ENCODE measurements at places on chromosomes 12 and 14.

DNA sequence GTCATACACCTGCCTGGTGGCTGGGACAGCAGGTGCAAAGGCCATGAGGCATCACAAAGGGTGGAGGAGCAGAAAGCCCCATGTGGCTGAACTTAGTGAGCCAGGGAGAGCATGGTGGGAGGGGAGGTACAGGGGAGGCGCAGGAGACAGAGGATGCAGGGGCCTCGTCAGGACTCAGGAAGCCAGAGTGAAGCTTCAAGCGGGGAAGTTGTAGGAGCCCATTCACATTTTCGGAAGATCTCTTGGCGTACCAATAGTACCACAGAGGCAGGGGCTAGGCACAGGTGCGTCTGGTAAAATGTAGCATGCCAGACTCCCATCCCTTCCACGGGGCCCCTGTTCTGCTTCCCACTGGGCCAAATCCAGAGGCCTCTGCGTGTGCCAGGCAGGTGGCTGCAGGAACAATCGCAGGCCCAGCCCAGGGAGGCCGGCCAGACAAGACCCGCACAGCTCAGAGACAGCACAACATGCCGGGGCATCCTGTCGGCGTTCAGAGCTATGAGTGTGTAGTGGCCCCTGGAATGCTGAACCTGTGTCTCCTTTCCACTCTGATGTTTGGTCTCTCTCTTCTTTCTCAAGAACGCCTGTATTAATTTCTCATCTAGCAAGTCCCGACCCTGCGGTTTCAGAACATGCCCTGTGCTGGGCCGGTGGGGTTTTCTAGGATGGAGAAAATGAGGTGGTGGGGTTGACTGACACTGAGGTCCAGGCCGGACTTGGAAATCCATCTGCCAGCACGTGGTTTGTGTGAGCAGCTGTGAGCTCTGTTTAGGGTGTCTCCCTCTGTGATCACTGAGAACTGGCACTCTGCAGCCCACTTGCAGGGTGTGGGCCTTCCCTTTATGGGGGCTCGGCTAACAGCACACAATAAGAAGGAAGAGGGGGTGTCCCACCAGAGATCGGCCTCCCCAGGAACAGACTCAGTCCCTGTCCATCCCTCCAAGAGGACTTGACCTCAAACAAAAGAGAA, 5.5 kb upstream of the TMEM132D start:
- DNase-seq, result no peak

GRCh38 chr12:84034871-84035270, 877.7 kb downstream of the SLC6A15 start:
- no peak for DNase-seq

- no peak for DNase-seq
Measured at GRCh38 chr12:7793211-7793610, 4.0 kb downstream of the NANOG start.

- DNase-seq, result no peak
Measured at GRCh38 chr12:118212606-118213005, 76.7 kb downstream of the PEBP1 start.

DNA sequence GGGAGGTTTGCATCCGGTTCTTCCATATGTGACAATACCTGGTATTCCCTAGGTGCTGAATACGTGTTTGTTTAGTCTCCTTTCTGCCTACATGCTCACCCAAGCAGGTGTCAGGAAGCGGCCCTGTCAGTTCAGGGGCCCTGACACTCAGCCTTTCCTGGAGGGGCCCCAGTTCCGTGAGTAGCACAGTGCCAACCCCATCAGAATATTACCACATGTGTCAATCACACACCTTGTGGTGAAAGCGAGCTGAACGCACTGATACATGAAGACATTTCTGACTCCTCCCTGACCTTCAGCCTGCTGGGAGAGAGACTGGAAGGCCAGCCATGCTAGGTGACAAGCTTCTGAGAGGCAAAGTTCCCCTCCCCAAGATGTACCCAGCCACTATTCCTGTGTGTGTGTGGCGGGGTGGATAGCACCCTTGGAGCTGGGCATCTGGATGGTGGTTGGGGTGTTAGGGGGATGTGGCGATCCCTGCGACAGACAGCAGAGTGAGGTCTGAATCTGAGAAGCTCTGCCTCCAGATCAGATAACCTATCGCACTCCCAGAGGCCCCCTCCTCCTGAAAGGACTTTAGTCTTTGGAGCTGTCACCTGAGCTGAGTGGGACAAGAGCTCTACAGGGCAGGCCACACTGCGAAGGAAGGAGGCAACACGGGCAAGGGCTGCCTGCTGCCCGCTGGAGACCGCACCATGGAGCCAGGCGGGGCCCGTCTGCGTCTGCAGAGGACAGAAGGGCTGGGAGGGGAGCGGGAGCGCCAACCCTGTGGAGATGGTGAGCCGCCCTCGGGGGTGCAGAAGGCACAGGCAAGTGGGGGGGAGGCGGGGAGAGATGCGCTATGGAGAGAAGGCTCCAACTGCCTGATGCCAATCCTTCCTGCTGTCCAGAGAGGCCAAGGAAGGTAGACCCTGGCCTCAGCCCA, at the start of gene SOAT2:
SOAT2 (plus strand) TSS at position 604 of the 925 bp plus-strand sequence; CDS start at position 696, 92 bp downstream.
- DNase-seq, result no peak

- DNase-seq, result no peak
Measured at GRCh38 chr12:30965613-30965985, 39.1 kb downstream of the TSPAN11 start.

DNA sequence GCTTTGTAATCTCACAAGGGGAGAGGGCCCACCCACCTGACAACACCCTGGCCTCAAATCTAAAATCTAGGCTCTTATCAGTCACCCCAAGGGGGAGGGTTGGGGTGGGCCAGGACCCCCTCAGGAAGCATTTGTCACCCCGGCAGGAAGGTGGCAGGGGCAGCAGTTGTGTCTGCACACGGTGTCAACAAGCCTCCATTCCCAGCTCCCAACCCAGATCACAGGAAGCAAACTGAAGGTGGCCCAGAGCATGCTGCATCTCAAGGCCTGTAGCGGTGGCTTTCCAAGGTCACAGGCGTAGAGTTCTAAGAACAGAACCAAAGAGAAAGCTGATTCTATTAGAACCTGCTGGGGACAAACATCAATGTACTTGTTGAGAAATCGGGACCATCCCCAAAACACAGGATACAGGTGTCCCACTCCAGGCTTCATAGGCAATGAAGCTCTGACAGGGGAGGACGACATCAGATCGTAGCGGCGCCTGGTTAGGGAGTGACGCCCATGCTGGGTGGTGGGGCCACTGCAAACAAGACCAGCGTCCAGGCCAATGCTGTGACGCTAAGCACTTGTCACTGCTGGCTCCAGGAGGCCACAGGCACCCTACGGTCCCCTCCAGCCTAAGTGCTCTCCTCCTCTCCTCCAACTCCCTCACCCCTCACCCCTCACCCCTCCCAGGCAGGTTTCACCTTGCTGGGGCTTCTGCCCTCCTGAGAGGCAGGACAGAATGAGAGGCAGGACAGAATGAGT, 52.9 kb downstream of the CCDC88C start:
- peak; percentile 7 for DNase-seq

Measured in left hindlimb (tissue), 1 donor.